Cerebellar nuclear complex (tissue), 1 donor: ENCODE measurements at places on chromosomes 16 and 17.

- DNase-seq, result no peak
Measured at GRCh38 chr17:8900207-8900606, 32.7 kb upstream of the PIK3R6 start.

- DNase-seq, result no peak
Measured at GRCh38 chr16:88365244-88365865, 17.4 kb upstream of the ZNF469 start.

DNA sequence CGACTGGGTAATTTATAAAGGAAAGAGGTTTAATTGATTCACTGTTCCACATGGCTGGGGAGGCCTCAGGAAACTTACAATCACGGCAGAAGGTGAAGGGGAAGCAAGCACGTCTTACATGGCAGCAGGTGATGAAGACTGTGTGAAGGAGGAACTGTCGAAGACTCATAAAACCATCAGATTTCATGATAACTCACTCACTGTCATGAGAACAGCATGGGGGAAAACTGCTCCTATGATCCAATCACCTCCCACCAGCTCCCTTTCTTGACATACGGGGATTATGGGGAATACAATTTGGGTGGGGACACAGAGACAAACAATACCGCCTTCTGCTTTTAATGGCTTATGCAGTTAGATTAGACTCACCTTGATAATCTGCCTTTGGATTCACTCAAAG is 19.4 kb upstream of the IRF8 start:
- no peak for DNase-seq

GRCh38 chr16:70703041-70703834 is 17.4 kb upstream of the MTSS2 start:
- DNase-seq, result peak; percentile 63

- no peak for DNase-seq
Measured at GRCh38 chr17:1260086-1260769, 10.0 kb upstream of the BHLHA9 start.

- no peak for DNase-seq
Measured at GRCh38 chr16:78961464-78961863, 639.1 kb downstream of the MAF start.

DNA sequence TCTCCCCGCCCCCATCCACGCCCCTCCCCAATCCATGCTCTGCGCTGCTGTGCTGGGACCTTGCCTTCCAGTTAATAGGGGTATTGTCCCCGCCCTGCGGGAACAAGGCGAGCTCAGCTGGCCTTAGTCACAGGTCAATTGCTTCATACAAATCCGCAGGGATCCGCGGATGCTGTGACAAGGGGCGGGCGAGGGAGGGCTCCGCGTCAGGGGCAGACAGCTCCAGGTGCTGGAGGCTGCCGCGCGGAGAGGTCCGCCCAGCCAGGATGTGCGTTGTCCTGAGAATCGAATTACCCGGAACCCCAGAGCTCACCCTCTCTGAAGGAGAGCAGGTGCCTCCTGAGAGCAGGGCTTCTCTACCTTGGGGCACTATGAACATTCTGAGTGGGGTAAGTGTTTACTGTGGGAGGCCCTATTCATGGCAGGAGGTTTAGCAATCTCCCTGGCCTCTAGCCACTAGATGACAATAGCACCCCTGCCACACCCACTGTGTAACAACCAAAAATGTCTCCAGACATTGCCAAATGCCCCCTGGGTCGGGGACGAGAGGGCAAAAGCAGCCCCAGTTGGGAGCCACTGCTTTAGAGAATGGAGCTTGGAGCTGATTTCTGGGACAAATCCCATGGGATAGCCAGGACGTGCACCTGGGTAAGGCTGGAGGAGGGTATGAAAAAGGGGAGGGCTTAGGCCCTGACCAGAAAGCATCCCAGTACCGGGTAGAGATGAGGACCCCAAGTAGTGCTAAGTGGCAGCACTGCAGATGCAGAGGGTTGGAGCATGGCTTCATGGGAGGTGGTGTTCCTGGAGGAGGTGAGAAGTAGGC is 138.2 kb downstream of the CYLD start:
- no peak for DNase-seq

DNA sequence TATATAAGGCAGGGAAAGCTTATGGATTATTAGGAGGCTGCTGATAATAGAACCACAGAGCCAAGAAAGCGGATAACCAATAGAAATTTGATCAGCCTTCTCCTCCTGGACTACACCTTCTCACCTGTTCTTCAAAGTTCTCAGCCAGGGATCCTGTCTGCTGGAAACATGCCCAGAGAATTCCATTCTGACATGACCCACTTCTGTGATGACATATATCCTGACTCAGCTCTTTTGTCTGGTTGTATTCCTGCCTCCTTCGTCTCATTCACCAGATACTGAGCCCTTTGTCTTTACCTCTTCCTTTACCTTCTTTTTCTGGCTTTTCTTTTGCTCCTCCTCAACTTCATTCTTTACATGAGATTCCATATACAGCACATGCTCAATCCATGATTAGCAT is 576.1 kb downstream of the CDH11 start:
- no peak for DNase-seq
